ENCODE measurements at places on chromosomes 2 and 18. TPM values are rescaled to one million over a fixed set of nuclear protein-coding genes. Genes with fewer than 3 reads are reported as not detected.

The ABCG5 gene
- polyA plus RNA-seq, result 0.08 TPM

The IL1B gene
- polyA plus RNA-seq, result 0.92 TPM

The SP9 gene
- 0.08 TPM for polyA plus RNA-seq

The UGT1A4 gene
- not detected for polyA plus RNA-seq

The RAPGEF4 gene
- 3.1 TPM for polyA plus RNA-seq

The RAB6C gene
- polyA plus RNA-seq, result not detected

DNA sequence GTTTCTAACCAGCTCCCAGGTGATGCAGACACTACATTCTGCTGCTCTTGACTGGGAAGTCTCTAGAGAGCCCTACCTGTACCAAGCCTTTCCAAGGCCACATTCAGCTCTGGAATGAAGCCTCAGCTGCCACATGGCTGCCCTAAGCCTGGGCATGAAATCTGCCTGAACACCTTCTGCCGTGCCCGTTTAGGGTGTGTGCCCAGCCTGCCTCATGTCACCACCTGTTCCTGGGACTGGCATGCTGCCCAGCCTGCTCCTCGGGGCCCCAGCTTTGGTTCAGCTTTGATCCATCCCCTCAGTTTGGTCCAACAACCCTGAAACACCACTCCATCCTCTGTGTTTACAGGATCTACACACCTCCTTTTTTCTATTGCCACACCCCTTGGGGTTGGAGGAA, 210.9 kb downstream of the L3MBTL4 start:
- peak; percentile 10 for DNase-seq

DNA sequence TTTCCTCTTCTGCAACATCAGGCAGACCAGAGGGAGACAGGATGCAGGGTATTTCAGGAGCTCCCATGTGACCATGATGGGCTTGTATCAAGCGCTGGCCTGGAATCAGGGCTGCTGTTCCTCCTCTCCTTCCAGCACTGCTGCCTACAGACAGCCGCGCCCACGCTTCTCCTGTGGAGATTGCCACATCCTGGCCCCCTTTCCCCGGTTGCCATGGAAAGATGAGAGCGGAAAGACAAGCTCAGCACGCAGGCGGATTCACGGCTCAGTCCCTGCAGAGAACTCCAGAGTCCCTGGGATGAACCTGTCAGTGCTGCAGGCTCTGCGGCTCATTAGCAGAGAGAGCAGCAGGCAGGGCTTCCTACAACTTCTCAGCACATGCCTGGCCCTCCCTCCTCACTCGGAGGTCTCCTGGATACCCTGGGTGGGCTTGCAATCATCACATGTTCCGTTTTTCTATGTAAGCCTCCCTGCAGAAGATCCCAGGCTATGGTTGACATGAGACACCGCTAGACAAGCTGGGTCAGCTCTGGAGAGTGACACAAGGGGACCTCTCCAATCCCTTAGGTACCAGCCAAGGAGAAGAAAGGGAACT, 497.8 kb upstream of the MYT1L start:
- no peak for DNase-seq

DNA sequence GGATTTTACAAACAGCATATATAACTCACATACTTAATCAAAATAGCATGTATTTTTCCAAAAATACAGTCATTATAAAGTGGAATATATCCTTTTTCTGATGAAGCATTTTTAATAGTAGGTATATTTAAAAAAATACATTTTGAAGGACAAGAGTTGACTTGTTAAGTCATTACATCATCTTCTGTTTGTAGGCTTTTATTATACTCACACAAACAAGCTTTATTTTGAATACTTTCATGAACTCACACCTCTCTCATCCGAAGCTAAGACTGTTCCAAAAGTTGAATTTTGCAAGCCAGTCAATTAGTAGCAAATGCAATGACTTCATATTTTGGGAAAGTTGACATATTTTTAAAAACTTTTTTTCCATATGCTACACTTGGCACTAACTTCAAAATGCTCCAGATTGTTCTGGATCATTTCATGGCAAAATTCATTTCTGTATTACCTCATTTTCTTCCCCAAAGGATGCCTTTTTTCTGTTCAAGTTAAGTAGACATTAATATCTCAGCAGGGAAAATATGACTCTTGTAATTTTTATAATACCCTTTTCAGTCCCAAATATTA, 68.5 kb upstream of the WDR75 start:
- DNase-seq, result peak; percentile 91

DNA sequence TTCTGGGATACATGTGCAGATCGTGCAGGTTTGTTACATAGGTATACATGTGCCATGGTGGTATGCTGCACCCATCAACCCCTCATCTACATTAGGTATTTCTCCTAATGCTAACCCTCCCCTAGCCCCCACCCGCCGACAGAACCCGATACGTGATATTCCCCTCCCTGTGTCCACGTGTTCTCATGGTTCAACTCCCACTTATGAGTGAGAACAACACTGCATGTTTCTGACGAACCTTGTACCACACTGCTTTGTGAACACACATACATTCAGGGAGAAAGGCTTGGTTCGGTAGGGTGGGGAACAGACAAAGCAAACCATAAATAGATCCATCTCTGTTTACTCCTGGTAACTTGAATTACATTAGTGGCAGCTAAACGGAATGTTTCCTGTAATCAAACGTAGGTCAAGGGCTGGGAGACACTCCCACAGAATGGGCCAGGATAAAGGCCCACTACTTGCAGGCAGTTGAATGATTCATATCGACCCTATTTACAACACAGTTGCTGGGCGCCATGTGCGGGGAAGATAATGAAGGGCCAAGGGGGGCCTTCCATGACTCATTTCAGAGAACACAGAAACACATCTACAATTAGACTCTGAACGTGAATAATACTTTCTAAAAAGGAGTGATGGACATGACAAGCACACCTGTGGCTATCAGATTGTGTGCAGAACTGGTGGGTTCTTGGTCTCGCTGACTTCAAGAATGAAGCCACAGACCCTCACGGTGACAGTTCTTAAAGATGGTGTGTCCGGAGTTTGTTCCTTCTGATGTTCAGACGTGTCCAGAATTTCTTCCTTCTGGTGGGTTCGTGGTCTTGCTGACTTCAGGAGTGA, 56.8 kb upstream of the KIDINS220 start:
- DNase-seq, result no peak

DNA sequence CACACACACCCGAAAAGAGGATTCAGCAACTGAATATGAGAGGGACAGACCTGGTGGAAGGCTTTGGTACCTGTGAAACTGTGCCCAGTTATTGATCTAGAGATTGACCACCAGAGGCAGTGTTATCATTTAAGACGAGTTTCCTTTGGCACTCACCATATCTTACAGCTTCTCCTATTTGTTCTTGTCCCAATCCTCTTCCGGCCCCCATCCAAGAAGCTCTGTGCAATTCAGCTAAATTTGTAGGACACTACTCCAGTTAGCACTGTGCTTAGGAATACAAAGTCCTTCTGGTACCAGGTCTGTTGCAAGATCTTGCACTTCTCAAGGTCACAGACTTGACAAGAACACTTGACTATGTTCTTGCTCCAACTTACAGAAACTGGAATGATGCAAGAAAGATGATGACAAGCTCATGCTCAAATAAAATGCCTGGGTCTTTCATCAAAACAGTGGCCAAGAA, 177.7 kb downstream of the TMEM247 start:
- no peak for DNase-seq

GRCh38 chr18:26457611-26458353, 90.6 kb downstream of the KCTD1 start:
- DNase-seq, result no peak

DNA sequence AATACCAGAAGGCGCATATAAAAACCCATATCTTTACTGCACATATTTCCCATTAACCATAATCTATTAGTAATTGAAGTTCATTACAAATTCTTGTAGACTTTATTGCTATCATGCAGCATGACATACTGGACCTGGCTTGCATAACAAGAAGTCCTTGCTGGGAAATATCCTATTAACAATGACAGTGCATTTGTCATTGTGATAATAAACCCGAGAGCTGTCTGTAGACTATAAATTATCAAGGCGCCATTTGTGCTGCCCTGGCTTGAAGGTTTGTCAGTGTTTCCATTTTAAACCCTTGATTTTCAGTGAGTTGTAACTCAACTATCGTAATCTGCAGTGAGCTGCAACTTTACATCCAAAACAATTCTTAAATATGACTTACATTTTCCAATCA, 59.0 kb downstream of the HNMT start:
- DNase-seq, result no peak

DNA sequence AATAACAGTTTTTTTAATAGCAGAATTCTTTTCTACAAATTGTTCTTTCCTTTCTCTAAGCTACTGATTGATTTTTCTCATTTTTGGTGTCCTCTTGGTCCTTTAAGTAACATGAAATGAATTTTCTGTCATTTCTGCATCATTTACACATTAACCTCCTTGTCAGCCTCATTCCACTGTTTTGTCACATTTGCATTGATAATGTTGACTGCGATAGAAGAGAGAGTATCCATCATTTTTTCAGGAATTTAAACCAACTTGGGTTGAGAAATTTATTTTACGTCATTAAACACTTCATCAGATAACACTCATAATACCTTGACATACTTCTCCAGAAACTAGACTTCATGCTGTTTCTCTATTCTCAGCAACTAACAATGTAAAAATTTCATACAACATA, 422.2 kb downstream of the LRRTM4 start:
- no peak for DNase-seq

DNA sequence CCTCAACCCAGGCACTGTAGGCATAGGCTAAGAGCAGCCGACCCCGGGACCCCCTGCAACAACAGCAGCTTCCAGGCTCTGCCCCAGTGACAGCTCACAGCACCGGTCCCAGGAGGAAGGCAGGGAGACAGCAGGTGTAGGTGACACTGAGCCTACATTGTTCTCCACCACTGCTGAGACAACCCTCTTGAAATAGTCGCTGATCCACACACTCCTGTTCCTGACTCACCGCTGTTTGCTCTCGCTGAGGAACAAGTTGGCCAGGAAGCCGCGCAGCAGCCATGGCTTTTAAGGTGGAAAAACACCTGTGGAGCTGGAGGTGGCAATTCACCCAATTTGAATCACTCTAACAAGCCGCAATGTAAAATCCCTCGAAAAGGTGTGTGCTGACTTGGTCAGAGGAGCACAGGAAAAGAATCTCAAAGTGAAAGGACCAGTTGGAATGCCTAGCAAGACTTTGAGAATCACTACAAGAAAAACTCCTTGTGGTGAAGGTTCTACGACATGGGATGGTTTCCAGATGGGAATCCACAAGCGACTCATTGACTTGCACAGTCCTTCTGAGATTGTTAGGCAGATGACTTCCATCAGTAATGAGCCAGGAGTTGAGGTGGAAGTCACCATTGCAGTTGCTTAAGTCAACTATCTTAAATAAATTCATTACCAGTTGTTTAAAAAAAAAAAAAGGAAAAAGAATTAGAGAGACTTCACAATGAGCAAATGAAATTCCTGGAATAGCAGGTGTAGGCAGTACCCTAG, 167.5 kb downstream of the ARL4C start:
- DNase-seq, result no peak

DNA sequence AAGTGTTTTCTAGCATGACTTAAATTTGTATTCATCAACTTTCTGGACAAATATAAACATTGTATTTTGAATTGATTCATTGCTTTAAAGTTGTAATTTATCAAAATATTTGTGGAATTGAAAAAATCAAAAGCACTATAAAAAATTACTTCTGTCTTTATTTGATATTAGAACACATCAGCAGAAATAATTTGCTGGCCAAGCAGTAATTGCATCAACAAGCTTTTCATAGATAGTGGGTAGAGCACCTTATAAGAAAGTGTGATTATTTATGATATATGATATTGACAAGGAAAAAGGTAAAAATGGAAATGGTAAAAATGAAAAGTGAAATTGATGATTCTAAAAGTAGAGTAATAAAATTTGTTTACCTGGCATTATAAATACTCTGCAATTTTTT, 861.1 kb downstream of the CPS1 start:
- no peak for DNase-seq

DNA sequence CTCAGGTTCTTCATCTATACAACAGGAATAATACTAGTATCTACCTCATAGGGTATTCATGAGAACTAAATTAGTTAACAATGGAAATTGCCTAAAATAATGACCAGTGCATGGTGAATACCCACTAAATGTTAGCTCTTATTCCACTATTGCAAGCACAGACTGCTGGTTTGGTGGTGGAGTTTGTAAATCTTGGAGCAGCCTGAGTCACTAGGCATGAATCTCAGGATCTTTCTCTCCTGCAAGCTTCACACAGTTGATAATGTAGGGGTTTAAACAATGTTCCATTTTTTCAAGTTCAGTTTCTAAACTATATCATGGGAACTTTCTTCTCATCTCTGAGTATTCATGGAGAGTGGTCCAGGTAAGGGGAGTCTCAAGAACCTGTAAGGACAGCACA, 84.0 kb downstream of the OSR1 start:
- no peak for DNase-seq

- DNase-seq, result no peak
Observed at GRCh38 chr18:26791676-26792075, 73.8 kb downstream of the AQP4 start.

- DNase-seq, result peak; percentile 53
Observed at GRCh38 chr2:83340424-83340823, 1118.7 kb downstream of the SUCLG1 start.

GRCh38 chr2:229176136-229176535, 95.0 kb downstream of the PID1 start:
- no peak for DNase-seq

GRCh38 chr2:150259746-150260145, 227.7 kb downstream of the RND3 start:
- DNase-seq, result no peak

GRCh38 chr2:101821828-101822458, 124.4 kb downstream of the MAP4K4 start:
- DNase-seq, result no peak

DNA sequence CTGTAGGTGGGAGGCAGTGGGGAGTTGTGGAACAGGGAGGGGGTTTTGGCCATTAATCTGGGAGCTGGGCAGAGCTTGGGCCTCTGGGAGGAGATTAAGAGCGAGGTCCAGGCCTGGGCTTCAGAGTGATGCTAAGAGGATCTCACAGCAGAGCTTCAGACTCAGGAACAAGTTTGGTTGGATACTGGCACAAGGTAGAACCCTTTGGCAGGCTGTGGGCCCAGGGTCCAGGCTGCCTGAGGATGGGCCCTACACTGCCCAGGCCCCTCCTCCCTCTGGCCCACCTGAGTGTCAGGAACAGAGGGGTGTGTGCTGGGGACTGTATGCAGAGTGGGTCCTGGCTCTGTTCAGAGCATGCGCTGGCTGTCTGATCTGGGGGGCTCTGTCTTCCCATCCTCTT, 334.9 kb downstream of the CYP26B1 start:
- no peak for DNase-seq

DNA sequence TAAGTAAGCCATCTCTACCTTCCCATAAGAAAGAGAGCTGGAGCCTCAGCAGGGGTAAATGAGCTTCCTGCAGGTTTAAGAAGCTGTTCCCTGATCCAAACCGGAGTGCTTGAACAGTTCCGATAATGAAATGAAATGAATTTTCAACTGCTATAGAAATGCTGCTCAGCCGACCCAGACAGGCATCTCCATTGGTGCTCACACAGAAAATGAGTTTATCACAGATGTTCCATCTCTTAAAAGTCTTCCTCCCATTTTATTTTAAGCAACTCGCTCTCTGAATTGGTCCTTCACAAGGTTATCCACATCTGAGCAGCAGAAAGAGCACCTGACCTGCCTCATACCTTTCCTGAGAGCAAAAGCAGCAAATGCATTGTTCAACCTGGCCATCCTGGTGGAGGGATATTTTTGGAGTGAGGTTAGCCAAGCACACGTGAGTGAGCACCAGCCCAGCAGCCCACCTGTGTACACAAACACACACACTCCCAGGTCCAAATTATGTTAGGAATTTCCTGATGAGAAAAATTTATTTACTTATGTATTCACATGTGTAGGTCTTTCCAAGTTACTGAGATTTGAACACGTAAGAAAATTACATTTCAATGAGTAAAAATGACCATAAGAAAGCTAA, 42.2 kb upstream of the CCDC68 start:
- DNase-seq, result no peak
